RPMI7951 (cell line): ENCODE measurements at places on chromosomes 11 and 22. TPM values are rescaled to one million over a fixed set of nuclear protein-coding genes. Genes with fewer than 3 reads are reported as not detected.
A peak's percentile ranks its signal among the peaks of the same experiment; 100 is the strongest.

DNA sequence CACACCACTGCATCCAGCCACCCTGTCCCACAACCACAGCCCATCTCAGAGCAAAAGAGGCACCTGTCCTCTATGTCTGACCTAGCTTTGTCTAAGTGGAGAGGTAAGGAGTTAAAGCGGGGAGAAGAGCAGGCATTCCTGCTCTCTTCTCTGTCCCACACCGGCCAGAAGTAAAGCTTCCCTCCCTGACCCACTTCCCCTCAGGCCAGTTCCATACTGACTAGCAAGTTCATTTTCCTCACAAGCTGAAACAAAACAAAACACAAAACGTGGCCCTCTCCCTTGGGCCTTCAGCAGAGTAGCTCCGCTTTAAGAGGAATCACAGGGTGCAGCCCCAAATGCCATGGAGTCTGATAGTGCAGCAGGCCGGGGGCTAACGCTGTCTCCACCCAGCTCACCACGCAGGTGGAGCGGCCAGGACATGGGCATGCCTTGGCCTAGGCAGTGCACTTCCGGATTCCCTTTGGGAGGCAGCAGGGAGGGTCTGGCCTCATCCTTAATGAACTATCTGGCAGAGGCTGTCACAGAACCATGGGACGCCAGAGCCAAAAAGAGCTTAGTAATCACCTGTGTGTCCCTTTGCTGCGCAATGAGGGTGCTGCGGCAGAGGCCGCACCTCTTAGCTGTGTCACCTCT, 34.0 kb downstream of the FLI1 start:
- no peak for DNase-seq

DNA sequence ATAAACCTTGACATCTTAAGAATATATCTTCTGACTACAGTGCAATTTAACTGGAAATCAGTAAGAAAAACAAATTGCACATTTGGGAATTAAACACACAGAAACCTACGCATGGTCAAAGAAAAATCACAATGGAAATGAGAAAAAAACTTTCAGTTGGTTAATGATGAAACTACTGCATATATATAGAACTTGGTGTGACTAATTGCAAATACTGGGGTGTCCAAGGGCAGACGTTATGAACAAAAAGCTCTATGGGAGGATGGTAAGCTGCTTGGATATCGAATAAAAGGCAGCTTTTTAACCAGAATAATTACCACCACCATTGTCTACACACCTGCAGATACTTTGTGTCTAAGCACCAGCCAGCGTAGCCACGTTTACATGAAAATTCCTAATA, 791 bp downstream of the GDPD4 start:
- no peak for DNase-seq

GRCh38 chr11:45247433-45247832, 38.7 kb downstream of the SYT13 start:
- peak; percentile 47 for DNase-seq

Gene OR6A2
- 0.10 and 0.24 TPM in 2 replicates for total RNA-seq

GRCh38 chr11:32316232-32316631, 119.1 kb downstream of the WT1 start:
- no peak for DNase-seq

- no peak for DNase-seq
These were observed 105.7 kb upstream of the B3GAT1 start for GRCh38 chr11:134517621-134518293.

DNA sequence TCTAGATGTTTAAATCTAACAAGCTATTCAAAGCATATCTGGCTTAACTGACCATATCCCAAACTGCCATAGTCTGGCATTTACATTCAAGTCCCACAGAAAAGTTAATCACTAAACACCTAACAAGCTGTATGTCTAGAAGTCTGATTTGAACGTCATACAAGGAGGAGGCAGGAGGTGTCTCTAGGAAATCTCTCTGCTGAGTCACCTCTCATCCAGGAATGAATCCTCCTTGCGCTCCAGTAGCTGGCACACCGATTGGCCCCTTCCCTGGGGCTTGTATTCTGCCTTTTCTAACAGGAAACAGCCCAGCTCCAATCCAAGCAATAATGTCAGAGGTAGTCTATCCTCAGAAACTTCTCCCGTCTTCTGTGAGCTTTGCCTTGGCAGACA, 31.8 kb downstream of the FEZ1 start:
- DNase-seq, result peak; percentile 10

Gene OR6T1
- total RNA-seq, result not detected in 2 replicates

Gene CYTH4
- total RNA-seq, result 1.2 and 1.6 TPM in 2 replicates

Gene TESMIN
- total RNA-seq, result 0.96 and 1.1 TPM in 2 replicates

DNA sequence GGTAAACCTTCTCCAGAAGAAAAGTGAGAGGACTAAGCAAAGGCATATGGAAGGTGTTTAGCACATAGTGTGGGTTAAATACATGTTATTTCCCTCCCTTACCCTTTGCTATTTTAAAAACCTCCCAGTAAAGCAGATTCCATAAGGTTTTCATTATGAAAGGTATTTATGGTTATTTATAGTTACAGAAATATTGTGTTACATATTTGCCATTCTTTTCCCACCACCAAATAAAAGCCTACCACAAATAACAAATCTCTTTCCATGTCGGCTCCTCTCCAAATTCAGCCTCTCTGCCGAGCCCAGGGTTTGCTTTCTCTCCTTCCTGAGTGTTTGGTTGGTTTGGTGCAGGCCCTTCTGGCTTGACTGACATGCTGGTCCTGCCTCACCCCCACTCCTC, 64.4 kb downstream of the INSC start:
- DNase-seq, result no peak

GRCh38 chr11:10366568-10367331, 61.9 kb downstream of the ADM start:
- peak; percentile 96 for DNase-seq

GRCh38 chr11:115718106-115718505, 213.9 kb upstream of the CADM1 start:
- no peak for DNase-seq

DNA sequence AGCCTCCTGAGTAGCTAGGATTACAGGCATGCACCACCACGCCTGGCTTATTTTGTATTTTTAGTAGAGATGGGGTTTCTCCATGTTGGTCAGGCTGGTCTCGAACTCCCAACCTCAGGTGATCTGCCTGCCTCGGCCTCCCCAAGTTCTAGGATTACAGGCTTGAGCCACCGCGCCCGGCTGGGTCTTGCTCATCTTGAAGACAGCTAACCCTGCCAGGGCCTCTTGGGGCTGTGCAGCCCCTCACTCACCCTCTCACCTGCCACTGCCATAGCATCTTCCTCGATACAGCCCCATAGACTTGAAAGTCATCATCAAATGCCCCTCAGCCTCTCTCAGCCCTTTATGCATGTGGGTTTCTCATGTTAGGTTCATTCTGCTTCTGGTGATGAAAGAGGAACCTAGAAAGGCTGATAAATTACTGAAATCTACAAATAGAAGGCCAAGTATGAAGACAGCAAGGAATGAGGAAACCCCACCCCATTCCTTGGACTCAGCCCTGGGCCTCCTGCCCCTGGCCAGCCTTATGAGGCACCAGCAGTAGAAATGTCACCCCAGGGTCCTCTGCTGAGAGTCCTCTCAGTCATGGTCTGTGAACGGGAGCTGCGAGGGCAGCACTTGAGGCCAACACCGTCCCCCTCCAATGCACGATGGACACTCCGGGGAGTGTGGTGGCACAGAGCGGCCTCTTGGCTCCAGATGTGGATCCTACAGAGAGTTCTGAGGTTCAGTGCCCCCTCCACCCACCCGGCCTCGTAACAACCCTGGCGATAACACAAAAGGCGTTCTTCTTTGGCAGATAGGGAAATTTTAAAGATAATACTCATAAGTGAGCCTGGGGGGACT, 24.8 kb downstream of the SCGB1A1 start:
- DNase-seq, result no peak

DNA sequence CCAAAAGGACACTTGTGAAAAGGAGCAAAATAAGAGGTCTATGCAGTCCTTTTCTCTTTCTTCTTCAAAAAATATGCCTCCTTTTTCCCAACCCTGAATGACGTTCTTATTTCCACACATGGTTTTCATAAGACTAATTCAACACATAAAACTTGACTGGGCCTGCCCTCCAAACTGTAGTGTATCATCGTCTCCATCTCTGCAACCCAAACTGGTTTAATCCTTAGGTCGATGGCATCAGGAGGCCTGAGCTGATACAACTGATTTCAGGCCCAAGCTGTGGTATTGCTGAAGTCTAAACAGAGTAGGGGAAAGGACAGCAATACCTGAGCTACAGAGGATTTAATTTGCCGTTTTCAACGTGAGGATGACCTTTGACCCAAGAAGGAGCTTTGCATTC, 130.0 kb upstream of the MTNR1B start:
- no peak for DNase-seq

- no peak for DNase-seq
These were observed 91.8 kb downstream of the FEZ1 start for GRCh38 chr11:125404157-125404810.

Gene OR11H1
- total RNA-seq, result not detected in 2 replicates

DNA sequence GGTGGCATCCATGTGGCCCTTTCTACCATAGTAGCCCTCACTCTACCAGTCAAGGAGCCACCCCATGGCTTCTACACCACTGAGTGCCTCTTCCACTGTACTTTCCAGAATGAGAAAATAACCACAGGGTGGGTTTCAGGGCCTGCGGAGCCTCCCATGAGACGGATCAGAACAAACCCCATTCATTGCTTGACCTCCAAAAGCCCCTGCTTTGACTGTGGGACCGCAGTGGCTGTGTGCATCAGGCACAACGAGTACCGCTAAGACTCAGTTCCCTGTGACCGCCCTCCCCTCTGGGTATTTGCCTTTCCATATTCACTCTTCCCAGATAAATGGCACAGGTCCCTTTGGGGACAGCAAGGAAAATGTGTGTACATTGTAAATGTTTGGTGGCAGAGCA, 11.5 kb upstream of the MRGPRF start:
- no peak for DNase-seq

DNA sequence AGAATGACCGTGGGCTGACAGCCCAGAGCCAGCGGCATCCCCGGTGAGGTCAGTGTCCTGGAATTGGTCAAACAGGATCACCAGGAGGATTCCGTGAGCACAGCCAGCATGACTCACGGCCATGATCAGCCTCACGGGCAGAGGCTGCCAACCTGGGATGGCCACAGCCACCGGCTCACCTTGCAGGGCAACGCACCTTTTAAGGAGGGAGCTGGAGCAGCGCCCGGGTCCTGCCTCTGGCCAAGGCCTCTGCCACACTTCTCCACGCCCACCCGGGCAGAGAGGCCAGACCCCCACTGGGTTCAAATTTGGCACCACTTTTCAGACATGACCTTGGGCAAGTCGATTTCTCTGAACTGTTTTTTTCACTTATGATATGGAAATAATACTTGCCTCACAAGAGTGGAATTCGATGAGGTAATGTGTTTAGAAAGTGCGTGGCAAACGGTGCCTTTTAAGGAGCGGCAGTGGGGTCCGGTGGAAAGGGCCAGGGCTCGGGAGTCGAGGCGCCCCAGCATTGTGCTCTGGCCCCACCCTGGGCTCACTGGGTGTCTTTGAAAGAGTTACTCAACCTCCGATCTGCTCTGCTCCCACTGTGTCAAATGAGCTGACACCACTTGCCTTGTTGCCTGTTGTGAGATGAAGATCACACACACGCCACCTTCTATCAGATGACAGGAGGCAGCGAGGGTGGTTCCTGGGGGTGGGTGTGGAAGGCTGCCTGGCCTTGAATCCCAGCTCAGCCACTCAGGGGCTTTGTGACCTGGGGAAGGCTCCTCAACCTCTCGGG, 16.0 kb downstream of the TXN2 start:
- peak; percentile 88 for DNase-seq

DNA sequence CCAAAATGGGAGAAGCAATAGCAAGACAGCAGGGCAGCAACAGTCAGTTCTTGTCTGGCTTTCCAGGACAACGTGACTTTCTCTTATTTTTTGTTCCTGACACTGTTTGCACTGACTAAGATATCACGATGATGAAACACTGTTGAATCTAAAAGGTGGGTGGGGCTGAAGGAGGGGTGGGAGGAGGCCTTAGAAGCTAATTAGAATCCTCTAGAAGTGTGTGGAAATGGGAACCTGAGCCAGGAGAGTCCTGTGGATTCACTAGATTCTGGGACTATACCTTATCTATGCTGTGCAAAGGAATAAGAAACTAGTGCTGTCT, 300.3 kb downstream of the ST3GAL4 start:
- no peak for DNase-seq

- no peak for DNase-seq
These were observed 769.4 kb downstream of the DLG2 start for GRCh38 chr11:84857746-84858145.

- DNase-seq, result peak; percentile 72
These were observed 152.8 kb downstream of the NCAM1 start for GRCh38 chr11:113113801-113114704.

- no peak for DNase-seq
These were observed 285.2 kb downstream of the METTL15 start for GRCh38 chr11:28393348-28393747.

GRCh38 chr11:33089776-33090175, 50.4 kb downstream of the TCP11L1 start:
- no peak for DNase-seq

DNA sequence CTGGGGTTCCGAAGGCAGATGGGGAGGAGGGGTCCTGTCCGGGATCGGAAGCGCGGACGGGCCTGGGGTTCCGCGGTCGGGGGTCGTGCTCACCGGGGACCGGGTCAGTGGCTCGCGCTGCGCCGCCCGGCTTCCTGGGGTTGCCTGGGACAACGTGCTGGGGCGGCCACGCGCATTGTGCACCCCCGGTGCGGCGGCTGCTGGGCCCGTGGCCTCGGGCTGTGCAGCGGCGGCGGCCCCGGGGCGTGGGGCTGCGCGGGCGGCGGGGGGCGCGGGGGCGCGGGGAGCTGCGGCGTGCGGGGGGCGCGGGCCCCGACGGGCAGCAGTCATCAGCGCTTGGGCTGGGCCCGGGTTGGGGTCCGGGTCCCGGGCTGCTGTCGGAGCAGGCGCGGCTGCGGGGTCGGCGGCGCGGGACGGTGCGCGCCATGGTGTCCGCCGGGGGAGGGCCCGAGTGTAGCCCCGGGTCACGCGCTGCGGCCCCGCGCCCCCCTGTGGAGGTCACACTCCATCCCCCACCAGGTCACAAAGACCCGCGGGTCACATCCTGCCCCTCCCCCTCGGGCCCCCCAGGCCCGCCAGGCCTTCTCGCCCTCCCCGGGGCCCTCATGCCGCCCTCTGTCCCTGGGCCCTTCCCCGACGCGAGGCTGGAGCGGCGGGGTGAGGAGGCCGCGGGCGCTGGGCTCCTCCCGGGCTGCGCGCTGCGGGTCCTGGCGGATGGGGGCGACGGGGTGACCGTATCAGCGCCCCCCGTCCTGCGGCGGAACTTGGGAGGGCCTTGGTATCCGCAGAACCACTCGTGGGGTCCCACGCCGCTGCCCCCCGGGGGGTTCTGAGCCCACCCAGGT, at the start of gene TTLL8:
TTLL8 (minus strand) TSS at position 238 of the 845 bp plus-strand sequence.
- no peak for DNase-seq

Gene MEI1
- total RNA-seq, result not detected in 2 replicates

Gene APOBEC3F
- 7.9 and 8.9 TPM in 2 replicates for total RNA-seq

GRCh38 chr22:39570226-39570625, 327 bp upstream of the CACNA1I start:
- DNase-seq, result no peak

Gene SCARF2
- 6.0 and 6.1 TPM in 2 replicates for total RNA-seq

Gene PAMR1
- total RNA-seq, result under 0.01 and 0.24 TPM in 2 replicates

DNA sequence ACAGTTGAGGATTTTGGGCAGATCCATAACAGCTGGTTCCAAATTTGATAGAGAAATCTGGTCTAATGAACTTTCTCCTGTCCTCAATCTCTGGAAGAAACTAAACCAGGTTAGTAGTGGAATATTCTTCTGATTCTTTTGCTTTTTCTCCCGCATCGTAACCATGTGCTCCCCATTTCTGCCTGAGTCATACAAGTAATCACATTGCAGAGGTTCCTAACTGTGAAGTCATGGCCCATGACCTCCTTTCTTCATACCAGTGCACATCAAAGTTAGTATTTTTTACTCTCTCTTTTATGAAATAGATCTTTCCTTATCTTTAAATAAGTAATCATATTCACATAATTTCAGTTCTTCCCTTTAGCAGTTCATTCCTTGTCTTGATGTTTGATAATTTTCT, 249.0 kb downstream of the DYNC2H1 start:
- no peak for DNase-seq
